Muscle of arm (tissue), 14 donors: ENCODE measurements at places on chromosomes 11 and 22.

DNA sequence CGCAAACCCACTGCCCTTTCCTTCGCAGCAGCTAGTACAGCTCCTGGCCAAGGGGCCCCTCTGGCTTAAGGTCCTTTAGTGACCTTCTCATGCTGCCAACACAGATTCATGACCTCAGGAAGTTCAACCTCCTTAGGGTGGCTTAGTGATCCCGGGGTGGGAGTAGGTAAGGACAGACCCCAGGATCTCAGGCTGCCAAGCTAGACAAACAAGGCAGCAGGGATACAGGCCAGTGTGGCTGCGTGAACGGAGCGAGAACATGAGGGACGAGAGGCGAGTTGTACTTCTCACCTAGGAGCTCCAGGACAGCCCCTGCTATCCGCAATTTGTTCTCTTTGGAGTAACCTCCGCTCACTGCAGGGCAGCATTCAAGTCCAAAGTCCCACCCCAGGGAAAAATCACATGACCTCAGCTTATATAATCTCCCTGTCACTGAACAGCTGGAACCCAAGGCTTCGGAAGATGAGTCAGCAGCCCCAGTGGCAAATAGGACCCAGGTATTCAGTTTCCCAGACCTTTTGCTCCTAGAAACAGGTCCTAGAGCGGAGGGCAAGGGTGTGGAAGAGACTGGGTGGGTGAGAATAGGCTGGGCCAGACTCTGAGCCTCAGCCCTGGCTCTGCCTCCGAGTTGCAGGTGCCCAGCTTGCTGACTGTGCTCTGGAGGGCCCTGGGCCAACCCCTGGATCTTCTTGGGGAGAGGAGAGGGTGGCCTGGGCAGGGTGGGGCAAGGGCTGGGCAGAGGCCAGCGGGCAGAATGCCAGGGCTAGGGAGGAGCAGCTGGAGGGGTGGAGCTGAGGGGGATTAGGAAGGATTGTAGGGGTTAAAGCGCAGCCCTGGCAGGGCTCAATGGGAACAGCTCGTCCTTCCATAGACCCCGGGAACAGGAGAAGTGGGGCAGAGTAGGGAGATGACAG lies 13.1 kb downstream of the USP2 start:
- peak; percentile 56 for DNase-seq

DNA sequence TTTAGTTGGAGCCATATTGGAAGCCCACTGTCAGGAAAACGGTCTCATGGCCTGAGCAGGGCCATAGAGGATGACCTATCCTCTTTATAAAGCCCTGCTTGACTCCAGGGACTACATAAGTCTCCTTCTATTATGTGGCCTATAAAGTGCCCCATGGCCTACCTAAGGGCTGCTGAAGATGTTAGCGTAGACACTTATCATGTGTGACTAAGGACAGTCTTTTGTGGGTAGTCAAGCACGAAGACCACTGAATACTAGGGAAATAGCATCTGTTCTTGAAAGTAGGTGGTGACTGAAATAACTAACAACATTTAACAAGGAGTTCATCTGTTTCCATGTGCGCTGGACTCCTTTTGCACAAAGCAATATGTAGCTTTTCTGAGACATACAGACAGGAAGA lies 117.1 kb downstream of the SWAP70 start:
- DNase-seq = no peak

DNA sequence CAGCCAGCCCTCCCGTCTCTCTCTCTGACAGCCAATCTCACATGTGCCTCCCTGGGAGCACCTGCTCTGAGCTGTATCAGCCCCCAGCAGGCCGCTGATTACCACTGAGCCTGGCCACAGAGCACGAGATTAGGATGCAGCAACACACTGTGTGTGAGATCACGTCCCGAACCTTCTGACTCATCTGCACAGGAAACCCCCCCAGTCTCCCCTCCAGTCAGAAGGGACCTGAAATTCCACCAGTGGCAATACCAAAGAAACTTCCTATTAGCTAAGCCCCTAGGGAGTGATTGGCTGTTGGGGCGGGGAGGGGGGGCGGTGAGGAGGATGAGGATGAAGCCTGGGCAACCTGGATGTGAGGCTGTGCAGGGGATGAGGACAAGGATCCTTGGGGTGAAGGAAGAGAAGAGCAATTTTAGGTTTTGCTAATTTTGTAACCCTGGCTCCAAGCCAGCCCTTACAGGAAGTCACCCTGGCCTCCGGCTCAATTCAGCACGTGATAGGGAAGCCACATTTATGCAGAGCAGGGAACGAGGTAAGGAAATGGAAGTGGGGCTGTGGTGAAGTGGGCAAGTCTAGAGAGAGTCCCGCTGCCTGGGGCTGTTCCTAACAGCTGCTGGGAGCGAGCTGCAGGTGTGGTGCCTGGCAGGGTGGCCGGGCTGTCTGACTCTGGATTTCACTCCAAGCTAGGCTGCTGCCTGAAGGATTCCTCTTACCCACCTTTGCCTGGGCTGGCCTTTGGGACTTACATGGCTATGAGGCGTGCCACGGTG lies 1.9 kb downstream of the SLC43A3 start:
- DNase-seq = peak; percentile 51

DNA sequence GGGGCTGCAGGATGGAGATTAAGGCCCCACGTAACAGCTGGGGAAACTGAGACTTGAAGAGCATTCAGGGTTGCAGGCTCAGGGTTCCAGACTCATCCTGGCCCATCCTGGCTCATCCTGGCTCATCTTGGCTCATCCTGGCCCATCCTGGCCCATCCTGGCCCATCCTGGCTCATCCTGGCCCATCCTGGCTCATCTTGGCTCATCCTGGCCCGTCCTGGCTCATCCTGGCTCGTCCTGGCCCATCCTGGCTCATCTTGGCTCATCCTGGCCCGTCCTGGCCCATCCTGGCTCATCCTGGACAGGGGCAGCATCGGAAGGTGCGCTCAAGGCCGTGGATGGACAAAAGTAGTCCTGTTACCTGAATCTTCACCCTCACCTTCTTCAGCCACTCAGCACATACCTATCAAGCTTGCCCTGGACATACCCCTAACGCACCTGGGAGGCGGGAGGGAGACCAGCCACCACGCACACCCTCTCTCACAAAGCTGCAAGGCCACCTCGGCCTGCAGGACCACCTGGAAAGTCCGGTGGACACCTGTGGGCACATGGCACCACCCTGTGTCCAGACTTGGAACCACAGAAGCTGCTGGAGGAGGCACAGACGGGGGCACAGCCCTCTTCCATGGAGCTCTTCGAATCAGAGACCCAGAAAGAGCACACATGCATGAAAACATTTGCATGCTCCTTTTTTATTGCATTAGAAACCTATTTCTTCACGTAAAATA lies 20.3 kb upstream of the NLRP6 start:
- DNase-seq = no peak

GRCh38 chr11:104003491-104003890 lies 32.9 kb upstream of the DDI1 start:
- no peak for DNase-seq

- DNase-seq = no peak
These were observed 75.4 kb upstream of the PPARA start for GRCh38 chr22:46074771-46075551.

DNA sequence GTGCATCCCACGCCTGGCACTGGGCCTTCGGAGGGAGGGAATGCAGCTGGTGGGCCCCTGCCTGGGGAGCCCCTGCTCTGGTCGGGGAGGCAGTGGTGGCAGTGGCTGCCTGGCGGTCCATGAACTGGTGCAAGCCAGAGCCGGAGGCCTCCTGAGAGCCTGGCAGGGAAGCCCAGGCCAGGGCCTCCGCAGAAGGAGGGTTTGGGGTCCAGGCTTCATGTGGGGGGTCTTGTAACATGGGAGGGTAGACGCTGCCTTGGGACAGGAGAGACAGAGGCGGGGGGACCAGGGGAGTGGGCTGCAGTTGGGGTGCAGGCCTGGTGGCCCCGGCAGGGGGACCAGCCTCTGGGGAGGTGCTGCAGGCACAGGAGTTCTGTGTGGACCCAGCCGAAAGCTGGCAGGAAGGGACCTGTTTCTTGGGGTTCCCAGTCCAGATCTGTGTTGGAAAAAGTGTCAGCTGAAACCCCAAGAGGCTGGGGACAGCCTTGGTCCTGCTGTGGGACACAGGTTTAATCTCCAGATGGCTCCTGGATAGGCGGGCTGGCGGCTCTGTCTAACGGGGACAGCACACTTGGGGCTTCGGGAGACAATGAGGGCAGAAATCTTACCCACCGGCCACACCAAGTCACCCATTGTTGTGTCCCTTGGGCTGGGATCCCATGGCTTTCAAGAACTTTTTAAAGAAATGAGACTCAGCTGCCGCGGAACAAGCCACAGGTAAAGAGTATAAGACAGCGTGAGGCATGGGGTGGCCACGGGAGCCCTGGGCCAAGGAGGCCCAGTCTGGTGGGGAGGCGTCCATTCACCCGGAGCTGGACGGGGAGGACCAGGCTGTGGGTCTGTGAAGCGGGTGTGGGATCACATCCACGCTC lies 73.5 kb downstream of the KCNQ1 start:
- no peak for DNase-seq

DNA sequence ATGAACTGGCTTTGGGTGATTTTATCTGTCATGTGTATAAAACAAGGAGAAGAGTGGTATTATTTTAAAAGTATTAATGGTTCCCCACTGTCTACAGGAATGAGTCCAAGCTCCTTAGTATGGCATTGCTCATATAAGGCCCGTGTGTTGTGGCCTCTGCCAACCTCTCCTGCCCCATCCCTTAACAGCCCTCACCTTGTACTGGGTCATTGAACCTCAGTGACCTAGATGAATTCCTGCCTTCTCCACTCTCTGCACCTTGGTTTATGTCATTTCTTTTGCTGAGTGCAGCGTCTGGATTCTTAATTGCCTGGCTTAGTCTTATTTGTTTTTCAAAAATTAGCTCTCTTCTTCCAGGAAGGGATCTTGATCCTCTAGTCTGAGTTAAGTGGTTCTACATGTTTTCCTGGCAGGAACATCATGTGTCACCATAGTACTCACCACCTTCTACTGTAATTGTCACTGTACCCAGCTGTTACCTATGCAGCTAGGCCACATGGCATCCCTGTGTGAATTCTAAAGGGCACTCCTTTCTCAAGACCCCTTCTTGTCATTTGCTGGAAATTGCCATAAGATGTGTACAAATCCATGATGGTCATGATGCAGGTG lies 36.2 kb upstream of the POGLUT3 start:
- DNase-seq = no peak

- no peak for DNase-seq
These were observed 728 bp downstream of the TBC1D22A start for GRCh38 chr22:46763051-46763705.

DNA sequence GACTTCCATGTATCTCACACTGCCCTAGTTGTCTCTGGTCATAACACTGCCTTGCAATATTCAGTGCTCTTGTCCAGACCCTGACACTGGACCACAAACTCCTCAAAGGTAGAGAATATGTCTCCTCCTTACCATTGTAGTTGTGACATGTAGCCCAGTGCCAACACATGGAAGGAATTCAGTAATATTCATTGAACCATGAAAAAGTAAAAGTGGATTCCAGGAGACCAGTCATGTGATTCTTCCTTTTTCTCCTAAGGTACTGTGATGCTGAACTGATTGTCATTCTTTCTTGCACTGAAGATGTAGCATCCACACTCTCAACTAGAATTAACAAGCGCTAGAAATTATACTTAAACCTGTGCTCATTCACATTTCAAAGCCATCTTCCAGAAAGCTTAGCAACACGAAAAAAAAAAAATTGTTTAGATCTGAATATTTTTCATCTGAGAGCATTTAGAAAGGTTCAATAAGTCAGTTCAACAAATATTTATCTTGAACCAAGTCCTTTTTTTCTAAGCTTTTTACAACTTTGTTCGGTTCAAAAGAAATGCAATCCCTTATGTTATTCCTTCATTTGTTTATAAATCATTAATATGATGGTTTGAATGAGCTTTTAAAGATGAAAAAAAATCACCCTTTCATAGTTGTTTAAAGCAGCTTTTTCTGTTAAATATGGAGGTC lies 224.7 kb upstream of the BLID start:
- no peak for DNase-seq

DNA sequence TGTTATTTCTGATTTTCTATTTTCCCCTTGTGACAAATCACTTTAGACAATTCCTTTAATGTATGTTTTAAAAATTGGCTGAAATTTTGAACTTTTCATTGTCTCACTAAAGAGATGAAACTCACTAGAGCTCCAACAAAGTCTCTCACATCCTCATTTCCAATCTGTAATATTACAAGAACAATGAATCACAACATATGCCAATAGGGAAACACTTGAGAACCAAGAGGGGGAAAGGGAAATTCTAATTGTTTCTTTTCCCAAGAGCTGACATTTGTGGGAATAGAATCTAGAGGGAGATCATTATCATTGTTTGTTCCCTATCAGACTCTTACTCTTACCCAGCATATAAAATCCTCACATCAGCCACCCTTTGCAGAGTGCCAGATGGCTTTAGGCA lies 28.2 kb downstream of the OR10D3 start:
- no peak for DNase-seq

DNA sequence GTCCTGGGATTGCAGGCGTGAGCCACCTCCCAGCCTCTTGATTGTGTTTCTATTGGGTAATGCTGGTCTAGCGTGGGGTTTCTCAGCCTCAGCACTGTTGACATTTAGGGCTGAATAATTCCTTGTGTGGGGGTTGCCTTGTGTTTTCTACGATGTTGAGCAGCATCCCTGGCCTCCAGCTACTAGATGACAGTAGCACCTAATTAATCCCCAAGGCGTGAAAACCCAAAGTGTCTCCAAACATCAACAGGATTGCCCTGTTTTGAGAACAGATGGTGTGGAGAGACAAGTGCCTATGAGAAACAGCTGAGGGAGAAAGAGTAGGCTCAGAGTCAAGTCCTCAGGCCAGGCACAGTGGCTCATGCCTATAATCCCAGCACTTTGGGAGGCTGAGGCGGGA lies 67.2 kb downstream of the SGSM1 start:
- no peak for DNase-seq

GRCh38 chr11:110859240-110859840 lies 147.1 kb upstream of the ARHGAP20 start:
- DNase-seq = no peak

GRCh38 chr11:46018651-46019050 lies 96.2 kb downstream of the LARGE2 start:
- DNase-seq = no peak

GRCh38 chr11:69013009-69013951 lies at the start of gene MRGPRF:
TSS of gene MRGPRF (minus strand) at chr11:69013246. CDS start at chr11:69009901, 3,345 bp downstream.
- DNase-seq = peak; percentile 95

DNA sequence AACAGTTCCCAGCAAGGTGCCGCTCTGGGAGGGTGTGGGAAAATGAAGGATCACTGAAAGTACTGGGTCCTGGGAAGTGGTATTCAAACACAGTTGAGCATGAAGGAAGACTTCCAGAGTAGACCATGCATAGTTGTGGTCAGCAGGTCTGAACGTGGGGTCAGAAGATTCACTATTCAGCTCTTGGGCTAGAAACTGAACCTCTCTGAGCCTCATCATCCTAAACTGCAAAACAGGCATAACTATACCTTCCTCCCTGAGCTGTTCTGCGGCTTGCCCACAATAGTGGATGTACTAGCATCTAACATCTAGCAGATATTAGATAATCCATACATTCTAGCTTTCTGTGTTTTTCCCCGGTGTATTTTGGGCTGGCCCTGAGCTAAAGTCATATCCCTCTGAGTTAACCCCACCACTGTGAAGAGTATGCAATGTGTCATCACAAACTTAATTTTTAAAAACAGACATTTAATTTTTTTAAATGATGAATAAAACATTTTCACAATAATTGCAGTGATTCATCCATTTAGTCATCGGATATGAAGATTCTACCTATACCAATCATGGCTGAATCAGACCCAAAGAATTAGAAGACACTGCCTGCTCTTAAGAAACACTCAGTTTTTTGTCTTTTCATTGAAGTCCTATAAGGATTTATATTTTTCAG lies 179.1 kb downstream of the BLID start:
- DNase-seq = no peak

GRCh38 chr11:12800032-12800671 lies 125.9 kb downstream of the TEAD1 start:
- DNase-seq = no peak

GRCh38 chr11:110473706-110474105 lies 44.0 kb downstream of the FDX1 start:
- peak; percentile 51 for DNase-seq

GRCh38 chr11:78351979-78352841 lies 65.4 kb downstream of the GAB2 start:
- DNase-seq = no peak
